ENCODE measurements at places on chromosomes 7 and 10. TPM values are rescaled to one million over a fixed set of nuclear protein-coding genes. Genes with fewer than 3 reads are reported as not detected.

SPDYE16 gene
- total RNA-seq, result not detected

CALHM3 gene
- not detected for total RNA-seq

CALCR gene
- not detected for total RNA-seq

BLOC1S2 gene
- 30.0 TPM for total RNA-seq

GAD2 gene
- not detected for total RNA-seq

ZNF239 gene
- total RNA-seq, result 2.2 TPM
